ENCODE measurements at places on chromosomes 13 and 19. TPM values are rescaled to one million over a fixed set of nuclear protein-coding genes. Genes with fewer than 3 reads are reported as not detected.

Gene DHDH
- polyA plus RNA-seq, result 5.2 TPM

Gene ZNF616
- polyA plus RNA-seq, result 9.6 TPM

Gene ZNF726
- polyA plus RNA-seq, result 4.5 TPM

Gene RASAL3
- polyA plus RNA-seq, result 2.8 TPM

Gene TMEM238
- polyA plus RNA-seq, result 8.7 TPM

Gene PRX
- 4.0 TPM for polyA plus RNA-seq

Gene PLIN4
- 1.8 TPM for polyA plus RNA-seq

Gene CTXN1
- polyA plus RNA-seq, result 7.0 TPM

Gene ETHE1
- polyA plus RNA-seq, result 97.7 TPM

Gene ATP4B
- polyA plus RNA-seq, result 0.04 TPM

Gene BABAM1
- 70.7 TPM for polyA plus RNA-seq

Gene SELENOV
- 0.19 TPM for polyA plus RNA-seq

Gene RFPL4AL1
- polyA plus RNA-seq, result not detected

Gene SMAD9
- 13.9 TPM for polyA plus RNA-seq

Gene SSC5D
- 4.0 TPM for polyA plus RNA-seq

Gene IGFL3
- polyA plus RNA-seq, result not detected

Gene ZNF780B
- polyA plus RNA-seq, result 21.8 TPM

Gene TPP2
- polyA plus RNA-seq, result 38.7 TPM

Gene ASPDH
- 4.4 TPM for polyA plus RNA-seq

Gene COL5A3
- polyA plus RNA-seq, result 5.6 TPM

Gene ZNF491
- polyA plus RNA-seq, result 2.4 TPM
